Upper lobe of left lung (tissue), 6 donors: ENCODE measurements at places on chromosomes 2 and 18.

DNA sequence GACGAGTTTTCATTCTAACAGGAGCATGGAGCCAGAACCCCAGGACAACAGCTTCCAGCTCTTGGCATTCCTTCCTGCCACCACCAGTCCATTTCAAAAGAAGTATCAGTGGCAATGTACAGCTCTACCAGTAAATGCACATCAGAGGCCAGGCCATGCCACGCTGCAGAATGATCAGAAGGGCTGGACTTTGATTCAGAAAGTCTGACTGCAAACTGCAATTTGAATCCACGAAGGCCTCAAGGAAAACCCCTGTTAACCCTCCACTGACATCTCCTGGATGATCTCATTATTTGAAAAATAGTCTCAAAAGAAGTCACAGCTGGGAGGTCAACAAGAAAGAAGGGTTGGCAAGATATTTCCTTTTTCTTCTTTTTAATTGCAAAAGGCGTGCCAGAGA is 119.2 kb downstream of the MYO5B start:
- H3K36me3 ChIP-seq: no peaks in the 10 kb centered on the region
- no peaks in the 10 kb centered on the region for H3K27me3 ChIP-seq
- no peak overlapping the region for H3K4me3 ChIP-seq
- no peaks in the 10 kb centered on the region for H3K4me1 ChIP-seq
- DNase-seq: no peak
- no peak overlapping the region for H3K27ac ChIP-seq

- no peaks in the 10 kb centered on the region for H3K27me3 ChIP-seq
- H3K27ac ChIP-seq: no peak overlapping the region
- H3K4me1 ChIP-seq: peaks cover 25% of the 10 kb centered on the region
- H3K4me3 ChIP-seq: no peak overlapping the region
These were observed 56.7 kb downstream of the SDC1 start for GRCh38 chr2:20168048-20168726.

GRCh38 chr18:14945984-14946383 is 198.0 kb downstream of the ANKRD30B start:
- H3K27me3 ChIP-seq: no peaks in the 10 kb centered on the region
- H3K4me1 ChIP-seq: no peaks in the 10 kb centered on the region
- no peak for DNase-seq
- no peaks in the 10 kb centered on the region for H3K36me3 ChIP-seq
- H3K27ac ChIP-seq: no peak overlapping the region

DNA sequence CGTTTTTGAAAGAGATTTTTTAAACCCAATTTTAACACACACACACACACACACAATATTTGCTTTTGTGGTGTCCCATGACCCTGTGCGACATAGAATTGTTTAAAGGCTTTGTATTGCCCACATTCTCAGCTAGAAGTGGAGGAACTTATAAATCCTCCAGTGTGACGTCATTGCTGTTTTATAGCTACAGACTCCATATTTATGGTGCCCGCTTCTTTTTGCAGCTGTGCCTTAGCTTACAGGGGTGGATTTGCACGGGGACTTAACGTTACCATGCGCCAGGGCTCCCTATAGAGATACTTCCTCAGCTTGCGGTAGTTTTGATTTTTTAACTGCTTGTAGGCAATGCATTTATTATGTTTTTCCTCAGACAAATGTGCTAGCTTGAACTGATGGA is 101.9 kb upstream of the SMIM21 start:
- H3K36me3 ChIP-seq: no peaks in the 10 kb centered on the region
- no peaks in the 10 kb centered on the region for H3K27me3 ChIP-seq

DNA sequence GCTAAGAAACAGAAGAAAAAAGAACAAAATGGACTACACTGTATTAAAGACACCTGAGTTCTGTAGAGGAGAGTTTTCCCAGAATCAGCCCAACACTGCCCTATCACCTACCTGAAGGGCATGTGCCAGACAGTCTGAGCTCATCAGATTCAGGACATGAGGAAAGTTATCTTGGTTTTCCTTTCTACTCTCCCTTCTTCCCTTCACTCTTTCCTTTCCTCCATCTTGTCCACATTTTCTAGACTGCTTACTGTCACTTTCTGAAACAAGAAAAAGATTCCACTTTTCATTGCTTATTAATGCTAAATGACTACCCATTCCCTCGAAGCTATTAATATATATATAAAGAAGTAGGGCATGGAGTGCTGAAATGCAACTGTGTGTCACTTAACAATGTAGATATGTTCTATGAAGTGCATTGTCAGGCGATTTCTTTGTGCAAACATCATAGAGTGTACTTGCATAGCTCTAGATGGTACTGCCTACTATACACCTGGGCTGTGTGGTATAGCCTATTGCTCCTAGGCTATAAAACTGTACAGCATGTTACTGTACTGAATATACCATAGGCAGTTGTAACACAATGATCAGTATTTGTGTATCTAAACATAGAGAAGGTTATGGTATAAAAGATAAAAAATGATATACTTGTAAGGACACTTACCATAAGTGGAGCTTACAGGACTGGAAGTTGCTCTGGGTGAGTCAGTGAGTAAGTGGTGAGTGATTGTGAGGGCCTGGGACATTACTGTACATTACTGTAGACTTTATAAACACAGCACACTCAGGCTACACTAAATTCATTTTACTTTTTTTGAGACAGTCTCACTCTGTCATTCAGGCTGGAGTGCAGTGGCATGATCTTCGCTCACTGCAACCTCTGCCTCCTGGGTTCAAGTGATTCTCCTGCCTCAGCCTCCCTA is 145.5 kb upstream of the ITGA6 start:
- no peaks in the 10 kb centered on the region for H3K27me3 ChIP-seq
- no peak for DNase-seq
- no peak overlapping the region for H3K4me3 ChIP-seq
- no peak overlapping the region for H3K27ac ChIP-seq

GRCh38 chr2:62499430-62500060 is 6.5 kb downstream of the TMEM17 start:
- H3K4me1 ChIP-seq: no peaks in the 10 kb centered on the region
- H3K4me3 ChIP-seq: no peak overlapping the region
- no peaks in the 10 kb centered on the region for H3K27me3 ChIP-seq
- H3K27ac ChIP-seq: no peak overlapping the region

DNA sequence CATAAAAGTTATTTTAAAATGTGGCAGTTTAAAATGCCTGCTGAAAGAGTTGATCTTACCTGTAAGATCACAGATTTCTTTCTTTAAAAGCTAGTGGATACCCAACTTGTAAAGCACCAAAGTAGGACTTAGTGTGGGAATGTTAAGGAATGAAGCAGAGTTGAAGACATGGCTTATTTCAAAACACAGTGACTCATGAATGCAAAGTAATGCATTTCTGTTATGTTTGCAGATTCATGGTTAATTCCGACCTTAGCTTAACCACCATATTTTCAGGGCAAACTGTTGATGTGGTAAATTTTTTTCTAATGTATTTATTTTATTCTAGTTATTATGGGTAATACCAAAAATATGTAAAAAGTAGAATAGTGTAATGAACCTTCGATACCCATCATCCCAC is 206.8 kb upstream of the FOSL2 start:
- no peak overlapping the region for H3K4me3 ChIP-seq
- no peak overlapping the region for H3K27ac ChIP-seq
- no peaks in the 10 kb centered on the region for H3K27me3 ChIP-seq
- no peaks in the 10 kb centered on the region for H3K4me1 ChIP-seq
- DNase-seq: no peak

DNA sequence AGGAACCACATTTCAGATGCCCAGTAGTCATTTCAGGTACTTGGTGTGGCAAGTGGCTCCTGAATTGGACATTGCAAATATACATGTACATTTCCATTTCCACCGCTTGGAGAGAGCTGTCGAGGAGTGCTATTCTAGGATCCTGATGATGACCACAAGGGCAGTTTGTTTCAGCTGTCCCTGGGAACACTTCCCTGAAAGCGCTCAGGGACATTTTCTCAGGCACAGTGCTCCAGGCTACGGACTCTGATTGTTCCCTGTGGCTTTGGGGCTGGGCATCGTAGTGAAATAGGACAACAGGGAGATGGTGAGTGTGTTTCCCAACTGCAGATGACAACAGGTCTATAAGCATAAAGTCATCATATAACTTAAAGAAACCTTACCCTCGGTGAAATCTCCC is 3.1 kb downstream of the DBI start:
- no peak for DNase-seq
- H3K4me3 ChIP-seq: no peak overlapping the region
- no peak overlapping the region for H3K27ac ChIP-seq
- H3K36me3 ChIP-seq: peaks cover 48% of the 10 kb centered on the region
- no peaks in the 10 kb centered on the region for H3K27me3 ChIP-seq

GRCh38 chr18:21241301-21242048 is 557 bp upstream of the GREB1L start:
- DNase-seq: peak; percentile 73
- peak overlapping the region; percentile 49 for H3K27ac ChIP-seq
- H3K36me3 ChIP-seq: no peaks in the 10 kb centered on the region
- H3K27me3 ChIP-seq: peaks cover 17% of the 10 kb centered on the region
